A172 (cell line): ENCODE measurements at places on chromosomes 3 and 15.

DNA sequence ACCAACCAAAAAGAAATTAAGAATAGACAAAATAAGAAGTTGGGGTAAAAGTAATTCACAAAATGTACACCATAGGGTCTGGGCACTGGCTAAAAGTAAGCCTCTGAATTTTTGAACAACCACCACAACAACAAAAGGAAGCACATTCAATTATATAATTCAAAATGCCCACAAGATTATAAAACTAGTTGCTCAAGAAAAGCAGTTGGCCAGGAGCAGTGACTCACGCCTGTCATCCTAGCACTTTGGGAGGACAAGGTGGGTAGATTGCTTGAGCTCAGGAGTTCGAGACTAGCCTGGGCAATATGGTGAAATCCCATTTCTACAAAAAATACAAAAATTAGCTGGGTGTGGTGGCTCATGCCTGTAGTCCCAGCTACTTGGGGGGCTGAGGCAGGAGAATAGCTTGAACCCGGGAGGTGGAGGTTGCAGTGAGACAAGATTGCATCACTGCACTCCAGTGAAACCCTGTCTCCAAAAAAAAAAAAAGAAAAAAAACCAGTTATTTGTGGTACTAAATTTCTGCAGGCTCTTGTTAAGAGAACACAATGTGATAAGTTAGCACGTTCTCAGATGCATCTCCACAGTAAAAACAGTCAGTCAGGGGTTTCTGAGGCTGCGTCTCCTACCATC, 6.6 kb upstream of the ATP11B start:
- no peak for DNase-seq

GRCh38 chr3:87233805-87234204, 6.7 kb downstream of the CHMP2B start:
- DNase-seq: no peak

- DNase-seq: no peak
These were observed 22.2 kb upstream of the ZNF710 start for GRCh38 chr15:89978914-89979313.

DNA sequence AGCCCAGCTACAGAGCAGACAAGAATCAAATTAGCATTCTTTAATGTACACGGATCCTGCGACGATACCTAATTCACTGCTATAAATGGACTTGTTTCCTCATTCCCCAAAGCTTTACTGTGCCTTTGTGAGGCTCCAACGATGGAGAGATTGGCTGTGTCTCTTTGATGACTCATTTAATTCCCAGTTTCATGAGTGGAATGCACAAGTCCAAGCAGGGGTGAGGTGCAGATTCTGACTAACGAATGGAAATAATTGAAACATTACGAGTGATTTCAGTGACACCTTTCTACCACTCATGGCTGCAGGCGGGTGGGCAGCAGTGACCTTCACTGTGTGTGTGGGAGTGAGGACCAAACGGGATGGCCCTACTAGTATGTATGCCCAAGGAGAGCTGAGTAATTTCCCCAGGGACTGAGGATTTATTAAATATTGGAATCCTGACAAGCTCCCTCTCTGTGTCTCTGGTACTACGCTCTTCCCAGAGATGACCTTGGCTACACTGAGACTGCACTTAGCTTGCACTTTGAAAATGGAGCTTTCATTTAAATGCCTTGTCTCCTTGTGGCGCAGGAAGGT, 156.7 kb downstream of the CACNA2D3 start:
- DNase-seq: peak; percentile 83

- DNase-seq: no peak
These were observed 4.8 kb downstream of the TTBK2 start for GRCh38 chr15:42915654-42916315.

GRCh38 chr3:37987315-37987697, 3.3 kb upstream of the VILL start:
- DNase-seq: no peak

DNA sequence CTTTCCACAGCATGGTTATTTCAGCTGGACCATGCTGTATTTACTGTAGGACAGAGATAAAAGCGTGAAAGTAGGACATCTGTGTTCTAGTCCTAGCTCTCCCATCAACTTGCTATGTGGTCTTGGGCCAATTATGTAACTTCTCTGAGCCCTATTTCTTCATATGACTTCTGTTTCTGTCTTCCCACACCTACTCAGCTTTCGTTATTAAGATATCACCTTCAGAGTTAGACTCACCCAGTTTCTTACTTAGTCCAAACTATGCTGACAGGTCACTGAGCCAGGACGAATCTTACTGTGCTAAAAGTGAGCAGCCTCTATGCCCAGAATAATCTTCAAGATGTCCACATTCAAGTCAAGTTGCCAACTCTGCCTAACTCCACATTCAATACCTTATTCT, 283.7 kb downstream of the IL5RA start:
- no peak for DNase-seq

- no peak for DNase-seq
These were observed 136.2 kb downstream of the MDFIC2 start for GRCh38 chr3:70176224-70176623.

DNA sequence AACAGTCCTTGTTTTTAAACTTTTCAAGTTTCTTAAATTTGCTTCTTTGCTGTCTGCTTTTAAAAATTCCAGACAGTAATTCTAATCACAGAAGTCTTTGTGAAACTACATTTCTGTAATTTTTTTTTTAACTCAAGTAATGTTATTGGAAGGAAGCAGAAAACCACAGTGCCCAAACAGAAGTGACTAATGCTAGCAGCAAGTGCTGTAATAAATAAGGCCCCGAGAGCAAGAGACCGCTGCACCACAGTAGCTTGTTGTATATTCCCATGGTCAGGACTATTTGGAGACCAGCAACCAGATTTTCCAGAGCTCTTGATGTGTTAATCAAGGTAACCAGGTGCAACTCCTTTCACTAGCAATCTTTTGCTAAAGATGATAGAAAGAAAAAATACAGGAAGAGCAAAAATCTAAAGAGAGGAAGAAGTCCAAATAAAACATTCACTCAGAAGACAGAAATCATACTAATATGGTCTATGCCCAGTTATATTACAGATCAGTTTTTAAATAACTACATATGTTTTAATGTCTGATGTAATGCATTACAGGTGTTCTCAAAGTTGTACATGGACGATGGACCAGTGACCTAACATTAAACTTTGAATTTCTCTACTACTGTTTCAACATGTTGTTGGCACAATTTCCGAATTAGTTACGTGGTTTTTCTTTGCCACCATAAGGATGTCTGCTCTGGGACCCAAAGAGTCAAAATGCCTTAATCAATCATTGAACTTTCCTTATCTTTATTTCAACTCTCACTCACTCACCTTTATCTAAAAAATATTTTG, 36.4 kb downstream of the WWTR1 start:
- peak; percentile 93 for DNase-seq

- no peak for DNase-seq
These were observed 324.7 kb downstream of the SHQ1 start for GRCh38 chr3:72523429-72524151.

- DNase-seq: no peak
These were observed 5.1 kb downstream of the CDIN1 start for GRCh38 chr15:36584511-36584910.

GRCh38 chr3:127440384-127440783, 150.1 kb downstream of the TPRA1 start:
- no peak for DNase-seq

- no peak for DNase-seq
These were observed 58.1 kb downstream of the SLTM start for GRCh38 chr15:58875343-58875742.

GRCh38 chr3:66486646-66487045, 14.2 kb downstream of the LRIG1 start:
- no peak for DNase-seq
